ENCODE measurements at places on chromosomes 5 and 9.

GRCh38 chr9:77562019-77562748 lies 85.9 kb downstream of the GNA14 start:
- DNase-seq: no peak
- H3K36me3 ChIP-seq: no peaks in the 10 kb centered on the region
- H3K27ac ChIP-seq: no peak overlapping the region
- H3K4me1 ChIP-seq: no peaks in the 10 kb centered on the region

- no peaks in the 10 kb centered on the region for H3K36me3 ChIP-seq
- no peak for DNase-seq
Observed at GRCh38 chr5:3373391-3373790, 222.2 kb upstream of the IRX1 start.

GRCh38 chr5:41924872-41925554 lies at the start of gene FBXO4:
Gene FBXO4, plus strand, starts transcription at chr5:41925281. Its CDS starts 29 bp downstream, at chr5:41925310.
- H3K36me3 ChIP-seq: peaks cover under 1% of the 10 kb centered on the region
- H3K4me1 ChIP-seq: peaks cover 5% of the 10 kb centered on the region
- peak within 1 kb of the TSS; percentile 82 for H3K27ac ChIP-seq
- H3K27me3 ChIP-seq: no peaks in the 10 kb centered on the region
- peak; percentile 76 for DNase-seq

GRCh38 chr9:101787891-101788290 lies 49.4 kb upstream of the GRIN3A start:
- DNase-seq: no peak
- no peaks in the 10 kb centered on the region for H3K36me3 ChIP-seq
- no peaks in the 10 kb centered on the region for H3K27me3 ChIP-seq
- H3K4me1 ChIP-seq: no peaks in the 10 kb centered on the region
- no peak overlapping the region for H3K27ac ChIP-seq

- H3K27me3 ChIP-seq: no peaks in the 10 kb centered on the region
- no peak for DNase-seq
- no peak overlapping the region for H3K4me3 ChIP-seq
Observed at GRCh38 chr5:117623042-117623805, 1048.6 kb upstream of the SEMA6A start.
